Inflammatory macrophage treated with lipopolysaccharide for 1 hour (primary cell): ENCODE measurements at places on chromosomes 4 and X.

DNA sequence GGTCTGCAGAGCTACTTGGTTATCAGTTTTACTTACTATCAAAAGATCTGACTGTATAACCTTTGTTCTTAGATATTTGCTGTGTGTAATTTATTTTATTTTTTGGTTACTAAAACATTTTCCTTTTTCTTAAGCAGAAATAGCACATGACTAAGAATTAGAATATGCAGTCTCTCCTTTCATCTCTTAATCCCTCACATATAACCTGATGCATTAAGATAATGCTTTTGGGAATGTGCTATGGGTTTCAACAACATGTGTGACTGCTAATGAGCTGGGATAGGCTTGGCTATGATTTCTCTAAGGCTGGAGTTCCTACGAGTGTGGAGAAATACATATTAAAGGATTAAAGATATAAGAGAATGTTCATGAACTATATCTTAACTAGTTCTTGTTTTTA, 41.5 kb downstream of the SHROOM3 start:
- no peak for DNase-seq

- DNase-seq = no peak
These were observed 52.3 kb upstream of the PDLIM3 start for GRCh38 chr4:185587427-185588161.

DNA sequence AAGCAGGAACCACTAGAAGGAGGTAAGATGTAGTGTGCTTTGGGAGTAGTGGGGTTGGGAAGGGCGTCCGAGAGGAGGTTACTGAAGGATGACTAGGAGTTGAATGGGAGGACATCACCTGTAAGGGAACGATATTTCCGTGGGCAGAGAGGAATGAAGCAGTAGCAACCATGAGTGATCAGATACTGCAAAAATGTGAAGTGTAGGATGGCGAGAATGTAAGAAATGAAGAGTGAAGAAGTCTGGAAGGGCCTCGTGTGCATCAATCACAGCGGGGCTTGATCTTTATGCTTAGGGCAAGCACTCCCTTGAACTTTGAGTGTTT, 594 bp downstream of the MSMO1 start:
- no peak for DNase-seq

GRCh38 chr4:6225469-6225868, 25.1 kb upstream of the JAKMIP1 start:
- no peak for DNase-seq

- no peak for DNase-seq
These were observed 36.0 kb upstream of the PLK4 start for GRCh38 chr4:127844601-127845116.

DNA sequence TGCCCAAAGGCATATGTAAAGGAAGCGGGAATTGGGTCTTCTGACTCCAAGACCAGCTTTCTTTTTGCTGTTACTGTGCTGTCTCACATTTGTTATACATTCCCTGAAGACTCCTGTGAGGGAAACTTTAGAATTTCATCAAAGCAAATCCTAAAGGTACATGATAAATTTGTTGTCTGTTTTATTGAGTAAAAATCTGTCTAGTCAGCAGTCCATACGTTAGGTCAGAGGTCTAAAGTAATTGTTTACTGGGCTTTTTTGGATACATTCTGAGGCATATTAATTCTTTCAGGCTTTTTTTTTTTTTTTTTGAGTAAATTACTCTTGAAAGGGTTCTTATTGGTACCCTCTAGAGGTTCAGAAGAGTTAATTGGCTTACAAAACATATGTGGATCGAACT, 347.2 kb downstream of the RPA4 start:
- no peak for DNase-seq

- peak; percentile 2 for DNase-seq
These were observed 17.6 kb upstream of the GABRA4 start for GRCh38 chr4:47010912-47011446.

- no peak for DNase-seq
These were observed 57.1 kb upstream of the NKX1-1 start for GRCh38 chr4:1463088-1463926.

DNA sequence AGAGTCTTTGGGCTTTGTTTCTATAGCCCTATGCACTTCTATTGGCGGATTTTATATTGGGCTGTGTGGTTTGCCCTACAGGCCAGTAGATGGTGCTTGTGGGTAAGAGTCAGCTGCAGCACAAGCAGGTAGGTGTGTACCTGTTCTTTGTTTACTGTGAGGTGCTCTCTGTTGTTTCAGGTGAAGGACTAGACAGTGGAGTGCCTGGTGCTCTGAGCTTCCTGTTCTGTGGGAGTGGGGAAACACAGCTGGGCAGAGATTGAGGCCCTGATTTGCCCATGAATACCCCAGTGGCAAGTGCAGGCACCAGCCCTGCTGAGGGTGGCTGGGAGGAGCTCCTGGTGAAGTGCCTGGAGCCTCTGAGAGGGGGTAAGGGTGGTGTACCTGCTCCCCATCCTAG, 26.3 kb upstream of the UCP1 start:
- no peak for DNase-seq

- DNase-seq = no peak
These were observed 325.9 kb downstream of the ANKRD50 start for GRCh38 chr4:124386648-124387047.

DNA sequence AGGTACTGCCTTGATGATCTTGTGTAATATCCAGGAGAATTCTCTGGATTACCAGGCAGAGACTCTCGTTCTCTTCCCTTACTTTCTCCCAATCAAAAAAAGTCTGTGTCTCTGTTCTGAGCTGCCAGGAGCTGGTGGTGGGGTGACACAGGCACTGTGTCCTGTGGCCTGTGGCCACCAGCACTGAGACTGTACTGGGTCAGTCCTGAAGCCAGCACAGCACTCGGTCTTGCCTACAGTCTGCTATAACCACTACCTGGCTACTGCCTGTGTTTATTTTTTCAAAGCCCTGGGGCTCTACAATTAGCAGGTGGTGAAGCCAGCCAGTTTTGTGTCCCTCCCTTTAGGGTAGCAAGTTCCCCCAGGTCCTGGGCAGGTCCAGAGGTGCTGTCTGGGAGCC, 331.1 kb upstream of the MAGEB18 start:
- no peak for DNase-seq

DNA sequence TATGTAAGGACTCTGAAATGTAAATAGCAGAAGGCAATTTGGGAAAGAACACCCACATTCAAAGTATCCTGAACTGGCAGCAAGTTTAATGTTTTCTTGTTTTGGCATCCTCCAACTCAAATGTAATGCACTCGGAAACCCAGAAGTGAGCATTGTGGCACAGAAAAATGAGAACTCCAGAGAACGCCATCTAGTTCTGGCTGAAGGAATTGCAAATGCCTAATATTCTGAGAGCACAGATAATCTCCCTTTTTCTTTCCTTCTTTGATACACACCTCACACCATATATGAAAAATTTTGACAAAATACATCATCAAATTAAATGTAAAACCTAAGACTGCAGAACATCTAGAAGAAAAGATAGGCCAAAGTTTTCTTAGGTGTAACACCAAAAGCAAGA, 52.1 kb downstream of the PWWP3B start:
- DNase-seq = no peak

- no peak for DNase-seq
These were observed 135.1 kb upstream of the PACRGL start for GRCh38 chr4:20565075-20565721.

- DNase-seq = peak; percentile 47
These were observed 10.7 kb downstream of the RBPJ start for GRCh38 chr4:26331380-26331950.

DNA sequence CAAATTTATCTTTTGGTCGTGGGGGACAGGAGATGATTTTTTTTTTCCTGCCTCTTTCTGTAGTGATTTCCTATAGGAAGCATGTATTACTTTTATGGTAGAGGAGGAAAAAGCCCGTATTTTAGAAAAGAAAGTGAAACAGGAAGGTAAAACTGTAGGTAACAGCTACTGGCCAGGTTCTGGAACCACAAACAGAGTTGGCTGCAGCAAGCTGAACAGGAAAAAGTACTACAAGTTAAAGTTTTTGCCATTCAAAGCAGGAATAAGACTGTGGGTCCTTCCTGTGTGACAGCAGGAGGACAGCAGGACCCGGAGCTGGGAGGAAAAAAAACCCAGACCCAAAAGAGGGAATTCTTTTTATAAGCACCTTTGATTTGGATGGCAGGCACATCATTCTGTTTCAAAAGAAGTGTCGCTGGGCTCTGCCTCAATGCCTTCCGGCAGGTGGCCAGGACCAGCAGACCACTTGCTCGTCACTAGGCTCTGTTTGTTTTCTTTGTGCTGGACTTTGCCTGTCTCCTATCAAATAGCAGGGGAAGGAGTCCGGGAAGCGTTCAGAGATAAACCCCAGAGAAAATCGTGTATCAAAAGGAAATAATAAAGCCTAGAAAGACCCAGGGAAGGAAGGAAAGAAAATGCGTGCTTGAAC, 277.9 kb downstream of the ADGRA3 start:
- no peak for DNase-seq

DNA sequence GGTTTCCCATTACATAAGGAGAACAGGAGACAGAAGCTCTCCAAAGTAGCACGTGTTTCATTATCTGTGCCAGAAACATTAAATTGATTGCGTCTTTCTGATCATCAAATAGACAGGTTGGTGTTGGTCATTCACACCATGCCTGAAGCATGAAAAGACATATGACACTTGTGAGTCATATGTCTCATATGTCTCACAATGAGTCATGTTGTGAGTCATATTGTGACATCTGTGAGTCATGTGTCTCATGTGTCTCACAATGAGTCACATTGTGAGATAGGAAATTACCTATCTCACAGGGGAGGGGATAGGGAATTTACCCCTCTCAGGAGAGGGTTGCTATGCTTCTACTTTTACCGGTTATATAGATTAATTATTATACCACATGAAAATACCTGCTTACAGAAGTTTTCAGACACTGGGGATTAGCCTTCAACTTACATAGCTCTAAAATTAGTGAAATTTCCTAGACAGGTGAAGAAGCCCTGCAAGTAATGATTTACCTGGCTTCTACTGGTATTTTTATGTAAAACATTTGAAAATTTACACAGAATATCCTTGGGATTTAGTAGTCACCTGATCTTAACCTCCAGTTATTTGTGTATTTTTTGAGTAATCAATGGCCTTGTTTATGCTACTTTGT, 80.8 kb downstream of the NPFFR2 start:
- DNase-seq = peak; percentile 11

GRCh38 chrX:68190799-68191198, 242.5 kb downstream of the OPHN1 start:
- DNase-seq = no peak

- no peak for DNase-seq
These were observed 3.2 kb upstream of the ENPEP start for GRCh38 chr4:110472583-110473329.

- DNase-seq = no peak
These were observed 28.7 kb upstream of the CABS1 start for GRCh38 chr4:70306076-70306475.

DNA sequence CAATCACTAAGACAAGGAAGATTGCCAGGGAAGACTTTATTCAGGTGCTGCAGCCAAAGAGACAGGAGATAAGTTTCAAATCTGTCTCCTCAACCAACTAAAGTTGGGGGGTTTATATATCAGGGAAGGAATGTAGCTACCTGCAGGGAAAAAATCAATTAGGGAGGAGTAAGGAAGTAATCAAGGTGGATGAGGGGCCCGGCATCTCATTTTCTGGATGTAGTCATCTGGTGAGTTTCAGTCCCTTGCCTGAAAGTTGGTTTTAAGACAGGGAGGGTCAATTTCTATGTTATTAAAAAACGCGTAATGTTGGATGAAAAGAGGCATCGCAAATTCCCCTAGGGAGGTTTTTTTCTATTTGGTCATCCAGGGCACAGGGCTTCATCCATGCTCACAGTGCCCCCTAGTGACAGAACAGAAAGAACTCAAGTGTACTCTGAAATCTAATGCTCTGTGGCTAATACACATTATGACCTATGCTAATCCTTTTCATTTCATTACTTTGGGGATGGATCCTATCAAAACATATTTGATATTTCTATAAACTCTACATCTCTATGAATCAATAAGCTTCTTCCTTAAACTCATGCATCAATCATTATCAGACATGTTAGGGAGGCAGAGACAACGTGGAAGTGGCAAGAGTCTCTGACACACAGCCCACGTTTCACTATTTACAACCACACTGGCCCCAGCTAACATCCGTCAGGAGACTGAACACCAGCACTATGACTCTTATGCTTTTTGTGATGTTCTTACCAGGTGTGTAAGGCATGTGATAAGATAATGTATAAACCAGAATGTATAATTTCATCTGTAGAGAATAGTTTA, 1577.0 kb upstream of the TENM3 start:
- peak; percentile 34 for DNase-seq

GRCh38 chr4:152255437-152255836, 280.5 kb downstream of the FBXW7 start:
- DNase-seq = peak; percentile 18

- DNase-seq = no peak
These were observed 7.0 kb downstream of the SFRP2 start for GRCh38 chr4:153781717-153782416.

DNA sequence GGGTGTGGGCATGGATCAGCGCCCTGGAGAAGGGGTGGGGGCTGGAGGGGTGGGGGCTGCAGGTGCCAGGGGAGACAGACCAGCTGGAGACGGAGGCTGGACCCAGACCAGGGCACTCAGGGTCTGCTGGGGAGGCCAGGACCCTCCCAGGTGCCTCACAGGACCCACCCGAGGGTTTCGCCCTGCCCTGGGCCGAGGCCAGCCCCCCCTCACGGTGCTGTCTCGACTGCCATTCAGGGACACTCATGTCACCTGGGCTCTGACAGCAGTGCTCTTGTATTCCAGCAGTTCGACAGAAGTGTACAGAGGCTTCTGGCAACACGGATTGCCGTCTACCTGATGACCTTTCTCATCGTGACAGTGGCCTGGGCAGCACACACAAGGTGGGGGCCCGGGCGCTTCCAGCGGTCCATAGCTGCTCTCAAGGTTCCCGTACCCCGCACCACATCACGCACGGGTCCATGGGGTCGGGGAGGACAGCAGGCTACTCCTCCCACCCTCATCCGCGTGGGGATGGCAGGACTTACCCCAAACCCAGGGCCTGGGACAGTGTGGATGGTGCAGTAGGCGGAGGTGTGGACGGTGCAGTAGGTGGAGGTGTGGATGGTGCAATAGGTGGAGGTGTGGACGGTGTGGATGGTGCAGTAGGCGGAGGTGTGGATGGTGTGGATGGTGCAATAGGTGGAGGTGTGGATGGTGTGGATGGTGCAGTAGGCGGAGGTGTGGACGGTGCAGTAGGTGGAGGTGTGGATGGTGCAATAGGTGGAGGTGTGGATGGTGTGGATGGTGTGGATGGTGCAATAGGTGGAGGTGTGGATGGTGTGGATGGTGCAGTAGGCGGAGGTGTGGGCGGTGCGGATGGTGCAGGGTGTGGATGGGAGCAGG, 18.1 kb downstream of the TMEM175 start:
- no peak for DNase-seq

DNA sequence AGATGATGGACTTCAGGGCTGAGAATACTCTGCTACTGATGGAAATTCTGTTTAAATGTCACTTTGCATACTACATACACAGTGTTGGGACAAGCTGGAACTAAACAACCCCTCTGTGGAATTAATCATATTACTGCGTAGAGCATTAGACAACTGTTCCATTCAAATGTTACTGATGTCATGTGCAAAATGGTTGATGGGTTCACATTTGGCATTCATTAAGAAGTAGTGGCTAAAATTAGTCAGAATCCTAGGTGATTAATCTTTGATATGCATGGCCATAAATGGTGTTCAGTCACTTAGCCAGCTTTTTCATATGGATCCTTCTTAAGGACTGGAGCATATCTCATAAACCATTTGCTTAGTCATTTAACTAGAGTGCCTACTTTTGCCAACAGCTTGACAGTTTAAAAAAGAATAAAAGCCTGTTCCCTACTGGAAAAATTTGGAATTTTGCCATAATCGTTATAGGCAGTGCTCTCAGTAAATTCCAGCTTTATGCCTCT, 105.2 kb downstream of the RNF150 start:
- no peak for DNase-seq

- DNase-seq = no peak
These were observed 67.7 kb upstream of the EFNB1 start for GRCh38 chrX:68761086-68761485.
